Thoracic aorta (tissue), 2 donors: ENCODE measurements at places on chromosomes 2 and 18.

- no peak for DNase-seq
These were observed 87.3 kb downstream of the TNFRSF11A start for GRCh38 chr18:62412231-62412979.

- DNase-seq: no peak
These were observed 42.6 kb downstream of the CMPK2 start for GRCh38 chr2:6823111-6823510.

DNA sequence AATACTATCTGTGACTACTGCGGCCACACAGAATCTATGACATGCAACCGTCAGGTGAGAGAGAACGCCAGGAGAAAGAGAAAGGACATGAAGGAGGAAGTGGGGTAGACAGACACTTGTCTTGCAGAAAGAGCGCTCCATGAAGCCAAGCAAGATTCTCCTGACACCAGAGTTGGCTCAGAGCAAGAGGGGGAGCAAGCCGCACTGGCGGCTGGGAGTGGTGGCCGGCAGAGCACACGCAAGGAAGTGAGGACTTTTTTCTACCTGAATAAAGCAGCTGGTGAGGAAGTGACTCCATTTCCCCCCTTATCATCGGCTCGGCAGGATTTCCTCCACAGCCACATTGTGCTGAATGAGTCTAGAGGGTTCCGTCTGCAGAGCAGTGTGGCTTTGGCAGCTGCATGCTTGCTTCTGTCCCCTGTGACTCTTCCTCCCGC lies 181.6 kb downstream of the BCL2 start:
- DNase-seq: no peak

GRCh38 chr2:20622731-20623130 lies 28.2 kb downstream of the HS1BP3 start:
- DNase-seq: no peak

DNA sequence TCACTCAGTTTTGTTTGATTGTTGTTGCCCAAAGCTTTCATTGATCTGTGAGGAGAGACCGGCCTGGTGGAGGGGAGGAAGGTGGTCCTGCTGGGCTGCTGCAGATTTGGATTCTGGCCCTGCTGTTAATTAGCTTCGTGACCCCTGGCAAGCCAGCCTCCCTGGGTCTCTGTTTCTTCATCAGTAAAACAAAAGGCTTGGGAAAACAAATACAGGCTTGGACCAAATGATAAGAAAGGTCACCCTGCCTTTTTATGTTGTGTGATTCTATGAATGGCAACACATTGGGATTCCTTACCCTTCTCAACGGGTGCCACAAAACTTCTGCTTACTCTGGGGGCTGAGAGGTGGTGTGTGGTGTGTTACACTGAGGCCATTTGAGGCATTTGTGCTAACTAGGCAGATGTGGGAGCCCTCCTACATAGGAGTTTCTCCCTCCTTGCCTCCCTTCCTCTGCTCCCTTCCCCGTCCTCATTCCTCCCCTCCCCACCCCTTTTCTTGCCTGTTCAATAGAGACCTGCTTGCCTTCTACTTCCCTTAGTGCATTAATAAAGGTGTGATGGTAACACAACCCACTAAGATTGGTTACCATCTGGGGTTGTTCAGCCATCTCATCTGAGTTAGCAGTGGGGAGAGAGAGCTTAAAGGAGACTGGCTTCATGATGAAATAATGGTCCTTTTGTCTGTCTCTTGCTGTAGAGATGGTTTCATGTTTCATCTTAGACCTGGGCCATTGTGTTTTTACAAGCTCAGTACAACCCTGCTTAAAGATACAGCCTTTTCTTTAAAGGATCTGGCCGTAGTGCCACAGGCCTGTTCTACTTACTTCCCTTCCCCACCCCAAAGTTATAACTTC lies 96.2 kb downstream of the TANC1 start:
- DNase-seq: no peak

DNA sequence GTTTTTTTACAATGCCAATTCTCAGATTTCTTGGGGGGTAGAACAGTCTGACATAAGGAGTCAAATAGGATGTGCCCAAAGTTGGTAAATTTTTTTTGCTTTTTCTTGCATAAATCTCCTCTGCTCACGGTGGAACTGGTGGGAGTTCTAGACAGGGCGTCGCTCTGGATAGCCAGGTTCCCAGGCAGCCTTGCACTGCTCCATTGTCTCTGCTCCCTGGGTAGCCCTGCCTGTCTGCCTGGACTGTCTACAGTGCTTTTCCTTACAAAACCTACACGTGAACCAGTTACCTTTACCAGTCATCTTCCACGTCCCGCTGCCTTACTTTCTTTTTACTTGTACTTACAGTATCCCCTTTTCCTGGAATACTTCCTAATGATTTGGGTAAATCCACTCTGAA lies 117.1 kb downstream of the ZNF407 start:
- no peak for DNase-seq

DNA sequence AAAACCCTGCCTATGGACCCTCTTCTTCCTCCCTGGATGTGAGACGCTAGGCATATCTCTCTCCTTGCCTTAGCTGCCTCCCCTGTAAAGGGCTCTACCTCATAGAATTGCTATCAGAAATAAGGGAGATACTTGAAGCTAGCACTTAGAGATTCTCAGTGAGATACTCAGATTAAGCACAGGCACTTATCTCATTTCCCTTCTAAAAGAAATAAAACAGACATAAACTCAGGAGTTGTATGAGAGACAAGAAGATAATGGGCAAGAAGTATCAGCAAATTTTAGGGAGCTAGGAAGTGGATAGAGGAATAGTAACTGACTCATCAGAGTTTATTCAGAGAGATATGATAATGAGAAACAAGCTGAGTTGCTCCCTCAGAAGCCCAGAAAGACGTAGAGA lies 131.0 kb downstream of the SP3 start:
- no peak for DNase-seq

DNA sequence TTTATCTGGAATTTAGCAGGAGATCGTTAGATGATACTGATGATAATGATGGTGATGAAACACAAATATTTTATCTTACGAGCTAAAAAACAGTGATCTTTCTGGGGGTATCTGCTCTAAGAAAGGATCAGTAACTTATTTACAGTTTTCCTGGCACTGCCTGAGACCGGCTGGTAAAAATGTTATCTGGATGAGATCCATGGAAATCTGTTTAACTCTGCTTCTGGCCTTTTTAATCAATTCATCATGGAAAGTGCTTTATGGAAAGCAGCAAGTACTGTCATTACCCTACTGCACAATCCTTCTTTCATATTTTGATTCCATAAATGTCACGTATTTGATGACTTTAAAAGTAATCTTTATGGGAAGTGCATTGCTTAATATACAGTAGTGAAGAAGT lies 612.7 kb upstream of the GCFC2 start:
- DNase-seq: no peak

- DNase-seq: no peak
These were observed 55.4 kb downstream of the MAPRE2 start for GRCh38 chr18:35096677-35097011.
